ENCODE measurements at places on chromosomes 7 and 10.

- DNase-seq, result no peak
Measured at GRCh38 chr10:75617485-75618155, 186.2 kb downstream of the LRMDA start.

- no peak for DNase-seq
Measured at GRCh38 chr7:52273685-52274610, 761.5 kb upstream of the POM121L12 start.

- DNase-seq, result no peak
Measured at GRCh38 chr7:151806204-151806603, 70.7 kb downstream of the PRKAG2 start.

GRCh38 chr7:79778786-79779770, 325.6 kb upstream of the MAGI2 start:
- no peak for DNase-seq

GRCh38 chr7:22008087-22008486, 62.4 kb upstream of the CDCA7L start:
- no peak for DNase-seq

- DNase-seq, result no peak
Measured at GRCh38 chr10:11682851-11683250, 59.3 kb upstream of the ECHDC3 start.

DNA sequence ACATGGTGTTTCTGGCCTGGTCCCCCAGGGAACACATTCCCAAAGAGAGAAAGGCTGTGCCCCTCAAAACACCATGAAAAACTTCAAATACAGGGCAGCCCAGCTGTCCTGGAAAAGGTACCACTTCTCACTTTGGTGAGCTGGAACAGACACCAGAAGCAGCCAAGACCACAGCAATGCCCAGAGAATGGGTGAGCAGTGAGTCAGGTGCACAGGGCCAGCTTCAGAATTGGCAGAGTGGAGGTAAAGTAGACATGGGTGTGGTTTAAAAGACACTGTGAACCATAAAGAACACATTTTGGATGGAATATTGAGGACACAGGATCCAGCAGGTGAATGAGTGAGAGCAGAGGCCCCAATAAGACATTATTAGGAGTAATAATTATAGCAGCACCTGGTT, 51.3 kb downstream of the FAM13C start:
- DNase-seq, result no peak

DNA sequence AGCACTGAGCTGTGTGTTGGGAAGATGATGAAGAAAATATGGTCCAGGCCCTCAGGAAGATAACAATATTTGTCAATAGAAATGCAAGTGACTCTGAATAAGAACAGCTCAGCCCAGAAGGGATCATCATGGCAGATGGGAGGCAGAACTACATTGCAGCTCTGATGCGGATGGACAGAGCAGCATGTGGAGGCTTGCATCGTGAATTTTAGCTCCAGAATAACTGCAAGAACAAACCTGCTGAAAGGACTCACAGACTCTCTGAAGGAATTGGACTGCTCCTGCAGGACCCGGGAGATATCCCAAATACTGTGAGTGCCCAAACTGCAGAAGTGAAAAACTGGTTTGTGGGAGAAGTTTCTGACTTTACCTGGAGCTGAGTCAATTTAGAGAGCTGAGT, 80.6 kb upstream of the LAMB4 start:
- DNase-seq, result no peak

- DNase-seq, result no peak
Measured at GRCh38 chr10:86961481-86962091, 3.2 kb downstream of the SNCG start.

DNA sequence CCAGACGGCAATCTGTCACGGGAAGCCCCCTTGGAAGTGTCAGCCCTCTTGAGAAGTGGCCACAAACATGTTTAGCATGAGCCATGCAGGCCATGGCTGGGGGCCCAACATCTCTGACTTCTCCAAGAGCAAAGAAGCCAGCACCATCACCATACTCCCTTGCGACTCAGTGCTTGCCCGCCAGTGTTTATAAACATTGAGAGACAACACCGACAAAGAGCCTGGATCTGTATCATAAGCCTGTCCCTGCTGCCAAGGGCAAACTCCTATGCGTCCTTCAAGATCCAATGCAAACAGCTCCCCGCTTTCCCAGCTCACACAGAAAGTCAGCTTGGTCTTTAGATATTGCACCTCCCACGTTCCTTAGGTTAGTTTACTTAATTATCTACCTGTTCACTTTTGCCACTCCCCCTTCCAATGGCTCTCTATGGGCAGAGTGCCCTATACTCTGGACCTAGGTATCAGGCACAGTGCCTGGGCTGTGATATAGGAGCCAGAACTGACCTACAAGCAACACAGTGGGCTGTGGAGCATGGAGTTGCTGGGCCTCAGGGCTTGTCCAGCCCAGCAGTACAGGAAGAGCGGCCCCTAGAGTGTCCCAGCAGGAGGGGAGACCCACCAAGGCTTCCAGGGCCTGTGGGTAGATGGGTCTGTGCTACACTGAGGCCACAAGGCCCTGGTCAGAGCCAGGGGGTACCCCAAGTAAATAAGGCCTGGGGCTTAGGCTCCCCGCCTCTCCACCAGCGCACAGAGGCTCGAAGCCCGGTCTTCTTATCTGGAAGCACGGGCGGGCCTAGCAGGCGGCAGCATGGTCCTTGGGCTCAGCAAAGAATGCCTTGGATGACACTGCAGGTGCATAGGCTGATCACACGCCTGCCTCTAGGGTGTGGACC, 37.7 kb downstream of the CAMK2B start:
- no peak for DNase-seq

DNA sequence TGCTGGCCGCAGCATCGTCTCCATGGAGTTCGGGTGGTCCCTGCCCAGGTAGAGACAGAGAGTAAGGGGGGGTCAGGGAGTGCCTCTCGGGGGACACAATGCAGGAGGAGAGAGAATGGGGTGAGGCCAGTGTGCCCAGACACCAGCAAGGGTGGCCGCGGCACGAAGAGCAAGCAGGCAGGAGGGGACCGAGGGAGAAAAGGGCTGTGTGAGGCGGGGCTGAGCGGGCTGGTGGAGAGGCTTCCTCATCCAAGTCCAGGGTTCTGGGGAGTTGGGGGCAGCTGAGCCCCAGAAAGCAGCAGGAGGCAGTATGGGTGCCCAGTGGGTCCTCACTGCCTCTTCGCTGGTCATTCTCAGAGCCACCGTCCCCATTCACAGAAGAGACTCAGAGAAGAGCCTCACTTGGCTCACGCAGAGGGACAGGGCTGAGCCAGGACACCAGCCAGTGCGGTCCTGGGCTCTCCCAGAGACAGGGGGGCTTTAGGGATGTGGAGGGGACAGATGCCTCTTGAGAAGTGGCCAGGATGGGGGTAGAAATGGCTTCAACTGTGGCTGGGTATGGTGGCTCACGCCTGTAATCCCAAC, 78.9 kb downstream of the MICALL2 start:
- DNase-seq, result no peak

All from activated CD8-positive, alpha-beta memory T cell treated with anti-CD3 and anti-CD28 coated beads for 1 hour (primary cell).